Glomerular endothelial cell (primary cell): ENCODE measurements at places on chromosomes 2 and 18.

DNA sequence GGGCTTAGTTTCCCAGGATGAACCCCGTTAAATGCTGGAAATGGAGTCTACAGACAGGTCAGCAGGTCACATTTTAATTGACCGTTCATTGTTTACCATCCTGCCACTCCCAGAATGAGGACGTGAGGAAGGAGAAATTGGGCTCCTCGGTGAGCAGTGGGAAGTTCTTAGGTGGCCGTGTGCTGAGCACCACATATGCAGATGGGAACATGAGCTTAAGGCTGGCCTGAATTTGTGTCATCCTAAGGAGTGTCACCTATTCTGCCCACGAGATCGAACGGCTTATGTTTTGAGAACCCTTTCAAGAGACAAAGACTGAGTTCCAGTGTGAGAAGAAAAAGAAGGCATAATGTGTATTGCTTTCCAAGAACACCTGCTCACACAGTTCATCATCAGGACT lies 234.4 kb upstream of the PXDN start:
- no peak for DNase-seq

DNA sequence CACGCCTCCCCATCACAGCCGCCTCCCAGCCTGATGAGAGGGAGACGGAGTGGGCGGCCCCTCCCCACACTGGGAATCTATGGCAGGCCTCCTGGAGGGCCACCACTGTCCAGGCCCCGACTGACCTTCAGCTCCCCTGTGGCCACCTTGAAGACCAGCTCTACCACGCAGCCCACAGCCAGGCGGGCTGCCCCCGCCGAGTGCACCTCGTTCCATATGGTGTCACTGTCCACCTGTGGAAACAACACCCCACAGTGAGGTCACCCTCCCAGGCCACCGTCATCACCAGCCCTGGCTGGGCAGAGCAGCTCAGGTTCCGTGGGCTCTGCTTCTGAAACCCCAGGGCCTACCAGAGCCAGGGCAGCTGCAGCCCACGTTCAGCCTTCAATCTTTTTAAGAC lies 242.0 kb downstream of the TWIST2 start:
- DNase-seq, result no peak

DNA sequence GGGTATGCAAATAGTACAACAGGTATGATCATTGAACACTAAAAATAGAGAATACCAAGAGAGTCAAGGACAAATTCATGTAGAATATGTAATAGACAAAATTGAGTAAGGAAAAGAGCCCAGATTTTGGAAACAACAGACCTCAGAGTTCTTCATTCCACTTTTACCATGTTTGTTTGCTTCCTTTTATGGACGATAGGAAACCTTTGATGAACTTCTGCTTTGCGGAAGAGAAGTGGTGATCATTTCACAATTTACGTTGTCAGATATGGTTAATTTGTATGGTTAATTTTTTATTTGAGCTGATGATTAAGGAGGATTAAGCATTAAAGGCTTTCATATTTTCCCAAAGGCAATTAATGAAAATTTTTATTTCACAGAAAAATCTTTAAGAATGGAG lies 16.3 kb downstream of the MARCHF7 start:
- no peak for DNase-seq

GRCh38 chr2:2879781-2880180 lies 497.8 kb downstream of the EIPR1 start:
- no peak for DNase-seq

GRCh38 chr2:170276925-170277629 lies 99.1 kb downstream of the MYO3B start:
- DNase-seq, result no peak

- DNase-seq, result no peak
These were observed 79.7 kb downstream of the CCBE1 start for GRCh38 chr18:59617468-59617932.

GRCh38 chr18:11035814-11036495 lies 113.4 kb downstream of the PIEZO2 start:
- no peak for DNase-seq

DNA sequence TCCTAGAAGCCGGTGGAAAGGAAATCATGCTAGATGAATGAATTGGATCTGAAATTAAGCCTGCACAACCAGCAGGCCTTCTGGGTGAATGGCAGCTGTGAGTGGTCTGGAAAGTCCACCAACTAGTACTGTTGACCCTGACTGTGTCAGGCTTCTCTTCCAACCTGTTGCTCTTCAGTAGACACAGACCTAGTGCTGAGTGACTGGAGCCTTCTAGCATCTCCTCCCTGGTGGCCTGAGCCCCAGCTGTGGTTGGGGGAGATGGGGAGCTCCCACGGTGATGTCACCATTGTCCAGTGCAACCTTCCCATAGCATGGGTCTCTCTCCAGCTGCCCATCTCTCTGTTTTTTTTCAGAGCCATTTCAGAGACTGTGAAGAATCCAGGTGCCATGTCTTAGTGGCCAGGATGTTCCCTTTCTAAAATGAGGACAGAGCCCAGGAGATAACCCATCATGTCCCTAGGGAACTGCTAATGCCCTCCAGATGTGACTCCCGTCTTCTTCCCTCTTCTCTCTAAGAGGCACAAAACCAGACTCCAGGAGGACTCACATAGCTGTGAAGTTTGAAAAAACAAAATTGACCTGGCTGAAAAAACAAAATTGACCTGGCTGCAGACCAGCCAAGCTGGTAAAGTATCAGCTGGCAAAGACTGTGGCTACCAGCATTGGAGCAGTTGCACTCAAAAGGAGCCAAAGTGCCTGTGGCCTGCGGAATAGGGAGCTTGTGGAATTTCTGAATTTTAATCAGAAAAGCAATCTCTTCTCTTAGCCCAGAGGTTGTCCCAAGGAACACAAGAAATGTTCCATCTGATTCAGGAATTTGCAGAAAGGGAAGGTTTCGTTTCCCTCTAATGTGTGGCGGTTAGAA lies 67.4 kb upstream of the RPL31 start:
- DNase-seq, result no peak
